ENCODE measurements at places on chromosomes 2 and 18.
A peak's percentile ranks its signal among the peaks of the same experiment; 100 is the strongest.

GRCh38 chr2:222912117-222912516 lies 51.3 kb downstream of the ACSL3 start:
- no peak for DNase-seq

DNA sequence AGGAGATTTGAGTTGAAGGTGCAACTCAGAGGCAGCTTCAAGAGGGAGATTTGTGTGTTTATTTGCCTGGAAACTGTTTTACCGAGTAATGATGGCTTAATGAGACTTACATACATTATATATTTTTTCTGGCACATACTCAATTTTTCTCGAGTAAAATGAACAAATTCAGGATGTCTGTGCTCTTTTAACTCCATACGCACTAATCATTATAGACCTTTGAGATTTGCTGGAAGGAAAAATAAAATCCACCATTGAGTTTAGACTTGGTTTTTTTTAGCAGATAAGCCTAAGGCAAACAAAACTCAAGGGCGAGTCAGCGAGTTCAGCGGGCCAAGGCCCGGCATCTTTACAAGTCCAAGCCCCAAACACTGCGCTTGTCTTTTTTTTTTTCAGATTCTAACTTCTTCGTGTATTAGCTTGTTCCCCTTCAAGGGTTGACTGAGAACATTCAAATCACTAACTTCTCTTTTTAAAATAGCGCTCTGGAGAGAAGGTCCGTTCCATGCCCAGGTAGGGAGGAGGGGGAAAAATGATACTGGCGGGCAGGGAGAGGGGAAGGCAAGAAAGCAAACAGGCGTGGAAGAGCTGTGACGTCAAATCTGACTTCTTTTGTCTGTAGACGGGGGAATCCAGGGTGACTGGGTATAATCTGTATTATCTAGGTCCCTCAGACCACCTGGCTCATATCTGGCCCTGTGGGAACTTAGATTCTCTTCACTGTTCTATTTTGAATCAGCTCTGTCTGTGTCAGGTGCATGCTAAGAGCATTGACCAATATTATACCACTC lies 72.7 kb upstream of the MAP3K20 start:
- DNase-seq: no peak

- no peak for DNase-seq
These were observed 812.4 kb downstream of the CNTNAP5 start for GRCh38 chr2:124837496-124837895.

DNA sequence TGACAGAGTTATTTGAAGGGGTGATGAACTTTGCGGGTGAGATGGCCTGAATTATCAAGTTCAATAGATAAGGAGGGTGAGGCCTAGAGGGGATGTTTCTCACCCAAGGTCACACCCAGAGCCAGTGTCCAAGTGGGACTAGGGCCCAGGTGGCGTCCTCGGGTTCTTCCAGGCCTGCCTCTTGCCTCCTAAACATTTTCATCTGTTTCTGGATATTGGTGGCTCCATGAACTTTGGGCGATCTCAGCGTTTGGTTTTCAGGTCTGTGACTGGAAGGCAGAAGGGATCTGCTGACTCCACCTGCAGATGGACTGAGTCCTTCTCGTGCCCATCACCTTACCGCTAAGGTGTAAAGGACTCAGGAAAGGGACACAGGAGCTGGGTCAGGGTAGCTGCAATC lies 137.3 kb downstream of the DDX1 start:
- no peak for DNase-seq

DNA sequence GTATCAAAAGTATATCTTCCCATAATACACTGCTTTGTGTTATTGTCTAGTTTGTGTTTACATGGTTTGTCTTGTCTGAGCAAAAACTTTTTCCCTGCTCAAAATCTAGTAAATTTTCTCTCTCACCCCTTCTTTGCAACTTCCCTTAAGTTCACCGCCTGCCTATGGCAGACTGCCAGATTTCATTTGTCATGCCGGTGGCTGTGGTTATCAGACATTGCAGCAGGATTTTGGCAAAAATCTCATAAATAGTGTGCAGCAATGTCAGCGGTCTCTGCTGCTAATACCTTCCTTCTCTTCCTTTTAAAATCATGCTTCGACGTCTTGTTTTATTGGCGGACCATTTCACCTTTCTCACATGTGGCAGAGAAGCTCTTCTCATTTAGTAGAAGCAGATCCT lies 45.6 kb upstream of the TMEM178A start:
- no peak for DNase-seq

DNA sequence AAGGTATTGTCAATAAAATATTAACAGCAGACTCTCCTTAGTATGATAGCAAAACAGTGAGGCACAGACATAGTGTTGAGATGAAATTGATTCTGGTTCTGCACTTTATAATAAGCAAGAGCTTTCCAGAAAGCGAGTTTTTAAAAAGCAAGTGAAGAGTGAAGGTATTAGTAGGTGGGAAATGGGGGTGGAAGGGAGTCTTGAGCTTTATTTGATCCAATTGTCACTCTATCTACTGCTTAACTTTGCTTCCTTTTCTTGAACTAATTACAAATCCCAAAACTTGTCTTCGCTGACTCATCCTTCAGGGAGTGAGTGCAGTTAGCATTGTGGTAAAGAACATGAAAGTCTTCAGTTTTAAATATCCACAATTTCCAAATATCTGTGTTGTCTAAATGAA lies 120.6 kb upstream of the BOD1L2 start:
- DNase-seq: no peak

DNA sequence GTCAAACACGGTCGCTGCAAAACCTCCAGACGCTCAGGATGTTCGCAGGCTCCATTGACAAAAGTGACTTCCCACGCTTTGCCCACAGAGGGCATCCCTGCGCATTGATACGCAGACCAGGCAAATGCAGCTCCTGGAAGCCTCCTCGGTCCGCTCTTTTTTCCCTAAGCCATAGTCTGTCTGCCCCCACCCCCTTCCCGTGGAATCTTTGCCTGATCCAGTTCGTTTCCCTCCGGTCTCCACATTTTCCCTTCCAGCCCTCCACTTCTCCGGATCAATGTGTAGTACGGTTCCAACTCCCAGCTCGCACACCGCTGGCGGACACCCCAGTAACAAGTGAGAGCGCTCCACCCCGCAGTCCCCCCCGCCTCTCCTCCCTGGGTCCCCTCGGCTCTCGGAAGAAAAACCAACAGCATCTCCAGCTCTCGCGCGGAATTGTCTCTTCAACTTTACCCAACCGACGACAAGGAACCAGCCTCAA lies at the start of gene DCC:
DCC (plus strand) TSS at position 307 of the 481 bp plus-strand sequence. CDS start 591 bp downstream, outside the sequence.
- DNase-seq: peak; percentile 72

GRCh38 chr2:231190531-231191197 lies 7.8 kb upstream of the ARMC9 start:
- DNase-seq: no peak

GRCh38 chr2:121895723-121896571 lies 140.5 kb downstream of the TSN start:
- DNase-seq: no peak
